ENCODE measurements at places on chromosomes 3 and 15. TPM values are rescaled to one million over a fixed set of nuclear protein-coding genes. Genes with fewer than 3 reads are reported as not detected.

The SELENOK gene
- polyA plus RNA-seq, result 57.0 TPM

The INSYN1 gene
- 24.4 TPM for polyA plus RNA-seq

The TNFSF10 gene
- polyA plus RNA-seq, result 52.7 TPM

The PPP2R3A gene
- polyA plus RNA-seq, result 19.2 TPM

DNA sequence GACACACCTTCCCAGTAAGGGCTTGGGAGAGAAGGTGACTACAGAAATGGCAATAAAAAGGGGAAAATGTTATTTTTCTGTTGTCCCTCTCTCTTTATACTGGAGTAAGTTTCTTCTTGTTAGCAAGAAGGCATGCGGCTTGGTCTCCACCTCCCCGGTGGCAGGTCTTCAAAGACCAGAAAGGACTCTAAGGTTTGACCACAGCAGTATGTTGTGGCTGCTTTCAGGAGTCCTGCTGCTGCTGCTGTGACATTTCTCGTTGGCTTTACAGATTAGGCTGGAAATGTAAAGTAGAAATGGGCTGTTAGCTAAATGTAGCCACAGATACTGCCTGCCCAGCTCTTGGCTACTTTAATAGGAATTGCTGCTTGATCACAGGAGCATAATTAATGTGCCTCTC, 175.8 kb upstream of the ZBTB20 start:
- no peak for DNase-seq

GRCh38 chr3:55406696-55407425, 80.2 kb downstream of the WNT5A start:
- no peak for DNase-seq

DNA sequence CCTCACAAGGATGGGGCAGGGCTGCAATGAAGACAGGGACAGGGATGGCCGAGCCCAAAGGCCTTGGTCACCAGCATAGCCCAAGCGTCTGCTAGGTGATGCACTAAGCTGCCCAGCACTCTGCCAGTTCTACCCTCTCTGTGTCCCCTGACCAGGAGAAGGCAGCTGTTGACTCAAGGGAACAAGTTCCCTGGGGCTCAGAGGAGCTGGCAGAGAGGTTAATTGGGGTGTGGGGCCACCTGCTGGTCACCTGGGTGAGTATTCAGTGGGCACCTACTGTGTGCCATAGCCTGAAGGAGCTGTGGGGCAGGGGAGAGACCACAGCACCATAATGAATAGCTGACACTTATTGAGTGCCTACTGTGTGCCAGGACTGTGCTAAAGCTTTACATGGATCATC, 22.0 kb upstream of the DOCK3 start:
- DNase-seq, result no peak

DNA sequence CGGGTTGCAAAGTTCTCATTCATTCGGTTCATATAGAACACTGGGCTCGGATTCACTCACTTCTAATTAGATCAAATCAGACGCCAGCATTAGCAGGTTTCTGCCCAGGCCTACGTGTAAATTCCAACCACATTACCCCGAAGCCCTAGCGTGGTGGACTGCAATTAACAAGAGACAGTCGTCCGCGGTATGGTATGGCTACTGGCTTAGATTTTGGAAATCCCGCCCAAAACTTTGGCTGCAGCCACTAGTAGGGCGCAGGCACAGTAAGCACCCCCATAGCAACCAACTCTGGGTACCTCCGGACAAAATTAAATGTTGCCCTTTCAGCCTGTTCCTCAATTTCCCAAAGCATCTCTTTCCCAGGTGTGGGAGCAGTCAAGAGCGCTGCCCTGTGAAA, 771 bp downstream of the RARRES1 start:
- no peak for DNase-seq

- no peak for DNase-seq
These were observed 237.4 kb upstream of the TGFBR2 start for GRCh38 chr3:30368978-30369377.

DNA sequence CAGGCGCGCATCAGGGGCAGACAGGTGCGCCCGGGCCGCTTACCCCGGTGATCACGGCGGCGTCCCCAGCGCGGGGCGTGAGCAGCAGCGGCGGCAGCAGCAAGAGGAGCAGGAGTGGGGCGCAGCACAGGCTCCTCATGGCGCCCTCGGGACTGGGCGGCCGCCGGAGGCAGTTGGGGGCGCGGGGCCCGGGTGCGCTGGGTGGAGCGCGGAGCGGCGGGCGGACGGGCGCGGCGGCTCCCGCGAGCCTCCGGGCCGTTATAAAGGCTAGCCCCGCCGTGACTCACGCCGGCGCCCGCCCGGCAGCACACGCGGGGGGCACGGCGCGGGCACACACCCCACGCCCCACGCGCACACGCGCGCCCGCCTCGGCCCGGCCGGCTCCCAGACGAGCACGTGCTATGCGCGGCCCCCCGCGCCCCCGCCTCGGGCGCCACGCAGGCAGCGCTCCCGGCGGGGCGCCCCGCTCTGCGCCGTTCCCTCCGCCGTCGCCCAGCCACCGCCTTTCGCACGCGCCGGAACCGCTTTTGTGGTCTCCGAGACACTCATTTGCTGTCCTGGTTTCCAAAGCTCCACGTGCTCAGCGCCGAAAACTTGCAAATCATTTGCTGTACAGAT, at the start of gene PROK2:
PROK2 (minus strand) TSS at position 235 of the 618 bp plus-strand sequence; CDS start at position 139, 96 bp downstream.
- DNase-seq, result no peak
